ENCODE measurements at places on chromosomes 12 and 14.
A peak's percentile ranks its signal among the peaks of the same experiment; 100 is the strongest.

GRCh38 chr12:89707703-89708564, 704 bp downstream of the ATP2B1 start:
- peak; percentile 9 for DNase-seq

- DNase-seq: no peak
Measured at GRCh38 chr12:80935111-80935510, 2.6 kb downstream of the LIN7A start.

GRCh38 chr14:88961214-88961613, 136.8 kb downstream of the TTC8 start:
- no peak for DNase-seq

DNA sequence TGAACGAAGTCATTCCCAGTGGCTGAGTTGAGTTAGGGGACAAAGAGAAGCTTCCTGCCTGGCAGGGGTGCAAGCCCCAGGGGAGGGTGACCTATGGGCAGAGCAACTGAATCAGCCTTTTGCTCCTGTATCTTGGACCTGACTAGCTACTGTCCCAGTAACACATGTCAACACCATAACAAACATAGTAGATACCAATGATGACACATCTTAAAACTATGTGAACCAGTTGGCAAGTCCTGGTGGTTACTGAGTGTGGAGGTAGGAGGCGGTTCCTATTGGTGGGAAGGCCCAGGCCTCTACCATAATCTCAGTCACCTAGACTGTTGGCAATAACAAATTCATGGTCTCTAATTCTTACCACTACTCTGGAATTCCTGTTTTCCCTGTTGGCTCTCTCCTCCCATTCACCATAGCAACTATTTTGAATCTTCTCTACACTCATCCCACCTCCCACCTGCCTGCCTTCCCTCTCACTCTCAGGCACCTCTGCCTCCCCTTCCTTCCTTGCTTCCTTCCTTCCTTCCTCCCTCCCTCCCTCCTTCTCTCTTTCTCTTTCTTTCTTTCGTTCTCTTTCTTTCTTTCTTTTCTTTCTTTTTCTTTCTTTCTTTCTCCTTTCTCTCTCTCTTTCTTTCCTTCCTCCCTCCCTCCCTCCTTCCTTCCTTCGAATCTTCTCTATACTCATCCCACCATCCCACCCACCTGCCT, 8.1 kb upstream of the P2RX7 start:
- DNase-seq: no peak

GRCh38 chr12:20132818-20133217, 235.5 kb upstream of the PDE3A start:
- DNase-seq: no peak

- DNase-seq: no peak
Measured at GRCh38 chr14:100073576-100074430, 8.6 kb downstream of the EVL start.

- DNase-seq: no peak
Measured at GRCh38 chr14:24941719-24942118, 108.2 kb downstream of the STXBP6 start.

DNA sequence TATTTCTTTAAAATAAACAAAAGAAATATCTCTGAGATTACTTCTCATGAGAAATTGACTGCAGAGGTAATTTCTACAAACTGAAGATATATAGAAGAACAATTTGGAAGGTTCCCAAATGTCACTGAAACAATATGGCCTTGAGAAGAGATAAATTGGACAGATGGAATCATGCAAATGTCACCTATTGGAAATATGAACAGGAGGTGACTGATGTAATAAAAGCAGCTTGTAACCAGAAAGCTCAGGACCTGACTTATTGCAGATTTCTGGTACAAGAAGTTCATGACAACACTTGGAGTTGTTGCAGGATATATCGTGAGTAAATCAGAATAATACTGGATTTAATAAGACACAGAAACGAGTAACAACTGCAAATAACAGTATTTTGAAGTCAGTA, 93.3 kb upstream of the TRHDE start:
- DNase-seq: no peak

- DNase-seq: no peak
Measured at GRCh38 chr12:43571885-43572284, 19.9 kb upstream of the ADAMTS20 start.

DNA sequence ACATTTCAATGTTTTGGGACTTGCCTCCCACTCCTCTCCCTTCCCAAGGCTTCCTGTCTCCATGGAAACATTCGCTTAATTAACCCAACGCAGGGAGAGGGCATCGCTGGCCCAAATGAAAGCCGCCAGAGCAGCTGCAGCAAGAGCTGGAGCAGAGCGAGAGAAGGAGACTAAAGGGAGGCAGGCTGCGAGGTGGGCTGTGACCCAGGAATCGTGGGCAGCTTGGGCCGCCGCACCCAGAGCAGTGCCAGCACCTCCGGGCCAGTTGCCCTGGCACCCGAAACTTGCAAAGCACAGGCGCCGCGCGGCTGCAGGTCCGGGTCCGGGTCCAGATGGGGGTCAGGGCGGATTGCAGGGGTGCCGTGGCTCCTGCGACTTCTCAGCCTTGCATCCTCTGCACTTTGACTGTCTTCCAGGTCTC, 43.5 kb upstream of the PTPRQ start:
- no peak for DNase-seq

- DNase-seq: no peak
Measured at GRCh38 chr14:98959958-98960616, 311.9 kb downstream of the BCL11B start.

DNA sequence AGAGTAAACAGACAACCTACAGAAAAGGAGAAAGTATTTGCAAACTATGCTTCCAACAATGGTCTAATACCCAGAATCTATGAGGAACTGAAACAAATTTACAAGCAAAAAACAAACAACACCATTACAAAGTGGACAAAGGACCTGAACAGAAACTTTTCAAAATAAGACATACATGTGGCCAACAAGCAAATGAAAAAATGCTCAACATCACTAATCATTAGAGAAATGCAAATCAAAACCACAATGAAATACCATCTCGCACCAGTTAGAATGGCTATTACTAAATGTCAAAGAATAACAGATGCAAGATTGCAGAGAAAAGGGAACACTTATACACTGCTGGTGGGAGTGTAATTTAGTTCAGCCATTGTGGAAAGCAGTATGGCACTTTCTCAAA, 125.8 kb downstream of the C12orf42 start:
- DNase-seq: no peak

GRCh38 chr14:101965181-101965544, 790 bp downstream of the DYNC1H1 start:
- peak; percentile 43 for DNase-seq

GRCh38 chr12:67431411-67432020, 162.4 kb downstream of the CAND1 start:
- DNase-seq: no peak

DNA sequence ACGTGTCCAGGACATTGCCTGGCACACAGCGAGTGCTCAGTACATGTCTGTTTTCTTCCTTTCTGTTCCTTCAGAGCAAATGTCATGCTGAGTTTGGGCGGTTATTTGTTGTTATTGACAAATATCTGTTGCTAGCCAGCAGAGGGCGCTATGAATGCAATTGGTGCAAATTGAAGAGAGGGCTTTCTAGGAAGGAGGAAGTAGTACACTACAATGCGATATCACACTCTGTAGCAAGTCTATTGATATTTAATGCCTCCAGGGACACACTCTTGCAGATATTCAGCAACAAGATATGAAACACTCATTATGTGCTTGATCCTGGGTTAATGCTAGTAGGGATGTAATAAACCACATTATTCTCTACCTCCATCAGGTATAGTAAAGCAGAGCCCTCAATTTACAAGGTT, 267.3 kb upstream of the SRRM4 start:
- DNase-seq: no peak

DNA sequence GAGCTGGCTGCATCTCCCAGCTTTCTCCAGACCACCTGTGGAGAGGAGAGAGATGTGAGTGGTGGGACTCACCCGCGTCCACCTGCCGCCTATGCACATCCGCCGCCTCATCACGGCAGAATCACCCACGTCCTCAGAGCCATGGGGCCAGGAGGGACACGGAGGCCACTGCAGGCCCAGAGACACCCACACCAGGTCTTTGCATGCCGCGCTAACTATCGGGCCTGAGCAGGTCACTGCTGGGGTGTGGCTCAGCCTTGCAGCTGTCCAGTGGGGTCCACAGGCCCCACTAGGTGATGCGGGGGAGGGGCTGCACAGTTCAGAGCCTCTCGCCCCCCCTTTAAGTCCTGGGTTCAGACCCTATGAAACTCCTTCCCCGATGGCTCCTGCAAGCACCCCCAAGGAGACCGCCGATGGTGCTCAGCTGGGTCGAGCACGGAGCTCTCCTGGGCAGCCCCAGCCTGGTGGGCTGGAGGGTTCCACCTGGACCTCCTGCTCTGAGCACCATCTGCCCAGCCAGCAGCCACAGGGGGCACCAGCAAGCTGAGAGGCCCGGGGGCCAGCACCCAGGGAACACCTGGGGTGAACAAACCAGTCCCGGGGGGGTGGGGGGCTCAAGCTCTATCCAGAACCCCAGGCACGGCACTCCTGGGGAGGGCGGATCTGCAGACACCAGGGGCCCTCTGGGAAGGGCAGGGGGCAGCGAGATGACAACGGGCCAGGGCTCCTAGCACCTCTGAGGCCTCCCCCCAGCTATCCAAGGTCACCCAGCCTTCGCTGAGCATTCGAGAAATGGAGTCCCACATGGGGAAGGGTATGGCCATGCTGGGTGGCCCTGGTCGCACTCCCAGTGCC, 34.3 kb downstream of the CCNK start:
- DNase-seq: no peak

DNA sequence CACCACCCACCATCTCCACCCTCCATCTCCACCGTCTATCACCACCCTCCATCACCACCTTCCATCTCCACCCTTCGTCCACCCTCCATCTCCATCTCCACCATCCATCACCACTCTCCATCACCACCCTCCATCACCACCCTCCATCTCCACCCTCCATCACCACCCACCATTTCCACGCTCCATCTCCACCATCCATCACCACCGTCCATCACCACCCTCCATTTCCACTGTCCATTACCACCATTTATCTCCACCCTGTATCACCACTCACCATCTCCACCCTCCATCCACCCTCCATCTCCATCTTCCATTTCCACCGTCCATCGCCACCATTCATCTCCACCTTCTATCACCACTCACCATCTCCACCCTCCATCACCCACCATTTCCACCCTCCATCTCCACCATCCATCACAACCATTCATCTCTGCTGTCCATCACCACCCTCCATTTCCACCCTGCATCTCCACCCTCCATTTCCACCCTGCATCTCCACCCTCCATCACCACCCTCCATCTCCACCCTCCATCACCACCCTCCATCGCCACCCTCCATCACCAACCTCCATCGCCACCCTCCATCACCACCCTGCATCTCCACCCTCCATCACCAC, 6.1 kb upstream of the CEP170B start:
- DNase-seq: no peak

GRCh38 chr12:63782466-63782865, 2.8 kb downstream of the RXYLT1 start:
- no peak for DNase-seq

DNA sequence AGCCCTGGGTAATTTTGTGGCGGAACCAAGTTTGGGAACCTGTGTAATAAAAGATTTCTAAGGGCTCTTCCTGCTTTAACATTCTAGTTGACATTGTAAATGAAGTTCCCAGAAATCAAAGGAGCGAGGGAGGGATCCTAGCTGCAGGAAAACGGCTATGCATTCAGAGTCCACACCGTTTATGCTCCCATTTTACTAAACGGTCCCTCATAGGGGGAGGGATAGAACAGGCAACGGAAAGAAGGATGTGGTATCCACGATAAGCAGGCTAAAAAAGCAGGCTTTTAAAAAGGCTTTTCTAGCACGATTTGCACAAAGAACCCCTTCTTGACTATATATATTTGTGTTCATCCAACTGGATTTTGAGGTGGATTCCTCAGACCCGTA, 559 bp downstream of the SYNJ2BP start:
- no peak for DNase-seq

DNA sequence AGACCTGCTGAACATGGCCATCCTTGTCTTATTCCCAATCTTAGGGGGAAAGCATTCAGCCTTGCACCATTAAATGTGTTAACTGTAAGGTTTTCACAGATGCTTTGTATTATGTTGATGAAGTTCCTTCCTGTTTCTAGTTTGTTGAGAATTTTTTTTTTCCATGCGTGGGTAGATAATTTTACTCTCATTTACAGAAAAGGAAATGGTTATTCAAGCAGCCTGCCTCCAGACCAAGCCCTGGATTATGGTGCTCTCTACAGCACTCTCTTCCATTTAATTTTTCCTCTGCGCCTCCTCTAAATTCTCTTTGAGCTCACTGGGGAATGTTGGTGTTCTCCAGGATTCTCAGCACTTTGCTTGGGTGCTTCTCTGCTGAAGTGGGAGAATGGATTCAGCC, 179.3 kb upstream of the PZP start:
- no peak for DNase-seq

DNA sequence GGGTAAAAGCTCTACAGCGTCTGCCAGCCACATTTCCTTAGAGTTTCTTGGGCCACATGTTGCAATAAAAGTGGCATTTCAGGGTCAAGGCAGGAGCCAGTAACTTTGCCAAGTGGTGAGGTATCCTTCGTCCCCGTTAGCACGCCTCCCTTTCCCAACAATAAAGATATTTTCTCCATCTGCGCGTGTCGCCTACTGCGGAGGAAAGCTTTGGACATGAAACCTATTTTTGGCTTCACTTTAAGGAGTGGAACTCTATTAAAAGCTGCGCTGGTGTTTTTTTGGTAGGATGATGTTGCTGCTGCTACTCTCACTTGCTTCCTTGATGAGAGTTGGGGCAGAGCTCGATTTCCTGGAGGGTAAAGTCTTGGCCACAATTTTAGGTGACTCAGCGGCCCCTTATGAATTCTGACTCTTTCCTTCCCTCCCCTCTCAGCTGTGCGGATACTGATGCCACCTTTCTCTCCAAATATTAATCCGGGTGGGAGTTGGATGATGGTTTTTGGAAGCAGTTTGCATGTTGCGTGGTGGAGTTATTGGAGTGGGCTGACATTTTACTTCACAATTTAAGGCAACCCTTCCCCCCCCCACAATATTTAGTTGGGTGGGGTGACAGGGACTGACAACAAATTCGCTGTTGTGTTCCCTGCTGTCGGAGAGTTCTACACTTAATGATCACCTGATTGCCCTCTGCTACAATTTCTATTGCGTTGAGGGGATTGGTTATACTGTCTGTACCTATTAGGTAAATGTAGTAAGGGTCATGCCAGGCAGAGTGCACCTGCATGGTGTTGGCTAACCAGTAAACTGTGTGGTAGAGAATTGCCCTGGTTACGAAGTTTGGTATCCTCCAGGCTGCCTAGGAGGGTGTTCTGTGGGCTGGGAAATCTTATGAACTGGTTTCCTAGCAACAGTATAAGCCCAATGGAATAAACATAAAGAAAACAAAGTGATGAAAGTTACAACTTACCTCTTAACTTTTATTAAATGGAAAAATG, 1.1 kb downstream of the CCDC91 start:
- DNase-seq: peak; percentile 1

Measured in stimulated activated CD4-positive, alpha-beta T cell treated with anti-CD3 and anti-CD28 coated beads, Interleukin-12 subunit alpha, Interleukin-12 subunit beta, amount 100 ng/mL, for 48 hours (primary cell).